GM23248 (cell line): ENCODE measurements at places on chromosomes 1 and 21. TPM values are rescaled to one million over a fixed set of nuclear protein-coding genes. Genes with fewer than 3 reads are reported as not detected.
A peak's percentile ranks its signal among the peaks of the same experiment; 100 is the strongest.

DNA sequence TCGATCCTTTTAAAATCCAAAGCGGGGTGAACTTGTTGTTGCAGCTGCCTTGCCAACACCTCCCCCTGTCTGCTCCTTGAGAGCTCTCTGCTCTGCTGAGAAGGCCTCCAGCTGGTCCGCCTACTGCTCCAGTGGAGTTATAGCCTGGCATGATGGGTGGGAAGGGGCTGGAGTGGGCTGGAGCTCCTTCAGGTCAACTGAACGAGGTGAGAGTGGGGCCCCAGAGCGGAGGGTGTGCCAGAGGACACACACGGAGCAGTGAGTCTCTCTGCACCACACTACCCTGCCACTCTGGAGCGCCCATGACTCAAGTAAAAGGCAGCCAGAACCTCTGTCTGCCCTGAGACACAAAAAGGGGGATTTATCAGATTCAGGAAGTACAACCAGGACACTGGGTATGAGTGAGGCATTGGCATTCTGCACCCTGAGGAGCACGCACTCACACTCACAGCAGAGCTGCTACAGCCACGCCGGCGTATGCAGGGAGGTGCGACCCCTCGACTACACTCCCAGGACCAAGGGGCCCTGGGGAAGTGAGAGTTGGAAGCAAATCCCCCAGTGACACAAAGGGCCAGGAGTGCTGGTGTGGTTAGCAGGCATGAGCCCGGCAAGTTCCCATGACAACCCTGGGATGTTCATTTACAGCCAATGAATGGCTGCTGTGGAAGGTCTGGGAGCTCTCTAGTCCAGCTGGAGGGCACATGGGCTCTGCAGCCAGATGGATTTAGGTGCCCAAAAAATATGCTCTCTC lies 28.0 kb upstream of the EVA1B start:
- H3K4me3 ChIP-seq, result peak overlapping the region; percentile 57
- peak overlapping the region; percentile 98 for H3K27ac ChIP-seq
- H3K4me1 ChIP-seq, result peaks cover 48% of the 10 kb centered on the region
- H3K36me3 ChIP-seq, result peaks cover 18% of the 10 kb centered on the region; the same call in 1 of the 2 replicates
- peak; percentile 96 for DNase-seq
- no peaks in the 10 kb centered on the region for H3K27me3 ChIP-seq

DNA sequence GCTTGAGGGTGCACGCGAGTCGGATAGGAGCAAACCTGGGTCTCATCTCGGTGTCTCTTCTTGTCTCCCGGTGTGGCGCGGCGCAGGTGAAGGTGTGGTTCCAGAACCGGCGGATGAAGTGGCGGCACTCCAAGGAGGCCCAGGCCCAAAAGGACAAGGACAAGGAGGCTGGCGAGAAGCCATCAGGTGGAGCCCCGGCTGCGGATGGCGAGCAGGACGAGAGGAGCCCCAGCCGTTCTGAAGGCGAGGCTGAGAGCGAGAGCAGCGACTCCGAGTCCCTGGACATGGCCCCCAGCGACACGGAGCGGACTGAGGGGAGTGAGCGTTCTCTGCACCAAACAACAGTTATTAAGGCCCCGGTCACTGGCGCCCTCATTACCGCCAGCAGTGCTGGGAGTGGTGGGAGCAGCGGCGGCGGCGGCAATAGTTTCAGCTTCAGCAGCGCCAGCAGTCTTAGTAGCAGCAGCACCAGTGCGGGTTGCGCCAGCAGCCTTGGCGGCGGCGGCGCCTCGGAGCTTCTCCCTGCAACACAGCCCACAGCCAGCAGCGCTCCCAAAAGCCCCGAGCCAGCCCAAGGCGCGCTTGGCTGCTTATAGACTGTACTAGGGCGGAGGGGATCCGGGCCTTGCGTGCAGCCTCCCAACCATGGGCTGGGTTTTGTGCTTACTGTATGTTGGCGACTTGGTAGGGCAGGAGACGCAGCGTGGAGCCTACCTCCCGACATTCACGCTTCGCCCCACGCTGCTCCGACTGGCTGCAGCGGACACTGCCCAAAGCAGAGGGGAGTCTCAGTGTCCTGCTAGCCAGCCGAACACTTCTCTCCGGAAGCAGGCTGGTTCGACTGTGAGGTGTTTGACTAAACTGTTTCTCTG lies 5.1 kb downstream of the HLX start:
- DNase-seq, result no peak
- no peak overlapping the region for H3K4me3 ChIP-seq
- peaks cover 11% of the 10 kb centered on the region for H3K4me1 ChIP-seq
- H3K36me3 ChIP-seq, result peaks cover 38% of the 10 kb centered on the region
- H3K27me3 ChIP-seq, result no peaks in the 10 kb centered on the region

- H3K27me3 ChIP-seq, result no peaks in the 10 kb centered on the region
- H3K27ac ChIP-seq, result no peak overlapping the region
- no peak overlapping the region for H3K4me3 ChIP-seq
- DNase-seq, result no peak
- H3K36me3 ChIP-seq, result no peaks in the 10 kb centered on the region
These were observed 515.0 kb downstream of the COL11A1 start for GRCh38 chr1:102593276-102593675.

DNA sequence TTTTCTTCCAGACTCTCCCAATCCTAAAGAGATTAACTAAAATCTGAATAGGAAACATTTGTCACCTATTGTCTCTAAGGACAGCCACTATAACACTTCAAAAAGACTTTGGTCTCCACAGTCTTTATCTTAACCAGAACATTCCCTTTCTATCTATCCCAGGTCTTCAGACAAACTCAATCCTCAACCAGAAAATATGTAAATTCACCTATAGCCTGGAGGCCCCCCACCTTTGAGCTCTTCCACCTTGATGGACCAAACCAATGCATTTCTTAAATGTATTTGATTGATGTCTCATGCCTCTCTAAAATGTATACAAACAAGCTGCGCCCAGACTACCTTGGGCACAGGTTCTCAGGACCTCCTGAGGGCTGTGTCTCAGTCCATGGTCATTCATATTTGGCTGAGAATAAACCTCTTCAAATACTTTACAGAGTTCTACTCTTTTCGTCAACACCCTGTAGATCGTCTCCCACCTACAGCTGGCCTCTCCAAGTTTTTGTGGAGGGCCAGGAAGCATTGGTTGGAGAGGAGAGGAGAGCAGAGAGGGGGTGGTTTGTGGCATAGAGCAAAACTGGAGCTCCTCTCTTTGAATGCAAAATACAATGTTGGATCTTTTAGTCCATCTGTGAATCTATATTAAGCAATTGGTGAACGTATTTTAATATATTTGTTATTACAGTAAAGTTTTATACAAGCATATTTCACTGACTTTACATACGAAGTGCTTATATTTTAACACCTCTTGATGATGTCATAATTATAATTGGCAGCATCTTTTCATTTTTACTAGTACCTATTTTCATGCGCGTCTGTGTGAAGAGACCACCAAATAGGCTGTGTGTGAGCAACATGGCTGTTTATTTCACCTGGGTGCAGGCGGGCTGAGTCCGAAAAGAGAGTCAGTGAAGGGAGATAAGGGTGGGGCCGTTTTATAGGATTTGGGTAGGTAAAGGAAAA lies 230.7 kb upstream of the DUSP10 start:
- H3K27ac ChIP-seq, result no peak overlapping the region
- no peaks in the 10 kb centered on the region for H3K4me1 ChIP-seq
- no peaks in the 10 kb centered on the region for H3K36me3 ChIP-seq

DNA sequence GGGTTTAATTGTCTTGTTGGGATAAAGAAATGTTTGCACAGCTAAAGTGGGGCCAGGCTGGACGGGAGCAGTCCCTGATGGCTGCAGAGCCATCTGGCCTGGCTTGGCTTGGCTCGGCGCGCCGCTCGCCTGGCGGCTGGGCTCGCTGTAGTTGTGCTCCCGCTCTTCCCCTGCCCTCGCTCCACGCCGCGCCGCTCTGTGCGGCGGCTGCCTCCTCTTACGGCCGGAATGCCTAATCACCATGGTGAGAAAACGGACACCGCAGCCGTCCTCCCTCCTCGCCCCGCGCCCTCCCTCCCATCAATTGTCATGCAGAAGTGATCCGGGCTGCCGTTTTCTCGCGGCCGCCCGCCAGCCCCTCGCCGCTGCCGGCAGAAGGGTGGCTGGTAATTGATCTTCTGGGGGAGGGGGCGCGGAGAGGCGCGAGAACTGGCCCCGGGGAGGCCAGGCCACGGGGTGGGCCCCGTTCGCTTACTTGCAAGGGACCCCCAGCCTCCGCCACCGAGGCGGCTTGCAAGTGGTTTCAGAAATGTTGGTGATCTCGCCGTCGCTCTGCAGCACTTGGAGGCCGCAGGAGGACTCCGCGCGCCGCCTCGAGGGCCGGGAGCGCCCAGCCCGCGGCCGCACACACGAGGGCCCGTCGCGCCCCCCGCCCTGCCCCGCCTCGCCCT lies 12.4 kb downstream of the RNF220 start:
- no peaks in the 10 kb centered on the region for H3K36me3 ChIP-seq
- peaks cover 96% of the 10 kb centered on the region for H3K27me3 ChIP-seq
- H3K27ac ChIP-seq, result no peak overlapping the region

- no peaks in the 10 kb centered on the region for H3K4me1 ChIP-seq
- peaks cover 52% of the 10 kb centered on the region for H3K27me3 ChIP-seq
- H3K27ac ChIP-seq, result no peak overlapping the region
These were observed 4.9 kb upstream of the TRIM63 start for GRCh38 chr1:26072305-26072704.

GRCh38 chr1:59446257-59446901 lies 149.5 kb downstream of the FGGY start:
- H3K27me3 ChIP-seq, result no peaks in the 10 kb centered on the region
- H3K27ac ChIP-seq, result peak overlapping the region; percentile 89
- no peaks in the 10 kb centered on the region for H3K36me3 ChIP-seq

DNA sequence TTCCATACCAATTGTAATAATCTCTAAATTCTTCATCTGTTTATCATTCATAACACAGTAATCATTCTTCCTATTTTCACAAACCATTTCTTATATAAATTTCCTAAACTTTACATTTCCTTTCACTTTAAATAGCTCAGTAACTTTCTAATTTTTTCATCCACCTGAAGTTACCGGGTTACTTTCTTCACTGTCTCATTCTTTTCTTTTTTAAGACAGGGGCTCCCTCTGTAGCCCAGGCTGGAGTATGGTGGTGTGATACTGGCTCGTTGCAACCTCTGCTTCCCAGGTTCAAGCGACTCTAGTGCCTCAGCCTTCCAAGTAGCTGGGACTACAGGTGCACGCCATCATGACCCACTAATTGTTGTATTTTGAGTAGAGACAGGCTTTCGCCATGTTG lies 41.3 kb downstream of the RERE start:
- no peaks in the 10 kb centered on the region for H3K36me3 ChIP-seq
- H3K4me3 ChIP-seq, result no peak overlapping the region
- no peaks in the 10 kb centered on the region for H3K4me1 ChIP-seq

GRCh38 chr1:55034476-55035133 lies 4.7 kb upstream of the PCSK9 start:
- no peaks in the 10 kb centered on the region for H3K4me1 ChIP-seq
- H3K36me3 ChIP-seq, result no peaks in the 10 kb centered on the region
- H3K4me3 ChIP-seq, result no peak overlapping the region
- H3K27me3 ChIP-seq, result peaks cover 45% of the 10 kb centered on the region
- DNase-seq, result peak; percentile 39

Gene SLC19A2
- total RNA-seq, result 7.1 and 7.6 TPM in 2 replicates
